ENCODE measurements at places on chromosomes 16 and 17. TPM values are rescaled to one million over a fixed set of nuclear protein-coding genes. Genes with fewer than 3 reads are reported as not detected.

DNAH2 gene
- under 0.01 TPM for total RNA-seq

KRT26 gene
- total RNA-seq = under 0.01 TPM

AURKB gene
- total RNA-seq = 15.7 TPM

CD300LG gene
- not detected for total RNA-seq
